ENCODE measurements at places on chromosomes 1 and 21.

DNA sequence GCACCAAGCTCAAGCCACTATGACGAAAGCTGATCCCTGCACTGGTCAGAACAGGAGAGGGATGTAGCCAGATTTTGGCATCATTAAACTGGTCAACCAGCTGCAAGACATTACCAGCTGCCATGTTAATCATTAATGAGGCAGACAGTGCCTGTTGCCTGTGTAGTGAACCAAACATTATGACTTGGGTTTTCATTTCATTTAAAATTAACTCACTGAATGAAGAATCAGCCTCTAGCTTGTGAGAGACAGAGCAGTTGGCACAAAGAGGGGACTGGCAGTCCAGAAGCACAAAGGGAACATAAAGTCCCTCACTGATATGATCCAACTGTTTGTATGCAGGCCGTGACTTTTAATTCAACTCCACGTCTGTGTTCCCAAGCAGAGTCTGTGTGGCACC lies 318.9 kb downstream of the SEC16B start:
- no peak for DNase-seq
- H3K27ac ChIP-seq, result no peak overlapping the region
- H3K4me1 ChIP-seq, result no peaks in the 10 kb centered on the region
- peaks cover 6% of the 10 kb centered on the region for H3K27me3 ChIP-seq
- H3K4me3 ChIP-seq, result no peak overlapping the region

DNA sequence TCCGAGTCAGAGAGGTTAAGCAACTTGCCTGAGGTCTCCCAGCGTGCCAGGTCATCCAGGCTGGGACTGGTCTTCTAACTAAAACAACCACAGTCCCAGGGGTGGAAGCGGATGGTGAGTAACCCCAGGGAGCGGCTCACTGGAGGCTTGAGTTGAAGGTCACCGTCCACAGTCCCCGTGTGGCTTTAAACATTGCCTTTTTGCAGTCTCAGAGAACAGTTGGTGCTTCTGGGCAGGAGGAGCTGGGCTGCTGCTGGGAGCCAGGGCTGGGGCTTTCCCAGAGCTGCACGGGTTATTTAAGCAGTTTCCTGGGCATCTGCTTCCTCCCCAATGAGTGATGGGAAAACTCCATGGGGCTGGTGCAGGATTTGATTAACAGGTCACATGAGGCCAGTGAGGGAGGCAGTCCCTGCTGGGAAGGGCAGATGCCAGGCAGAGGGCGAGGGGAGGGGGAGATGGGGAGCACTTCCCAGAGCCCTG lies 12.3 kb downstream of the ARHGEF10L start:
- peak overlapping the region; percentile 15 for H3K27ac ChIP-seq
- H3K4me1 ChIP-seq, result peaks cover 27% of the 10 kb centered on the region
- H3K36me3 ChIP-seq, result no peaks in the 10 kb centered on the region
- DNase-seq, result peak; percentile 80

GRCh38 chr1:37123276-37124115 lies 89.2 kb upstream of the GRIK3 start:
- no peak for DNase-seq
- no peaks in the 10 kb centered on the region for H3K4me1 ChIP-seq
- H3K27ac ChIP-seq, result no peak overlapping the region
- no peaks in the 10 kb centered on the region for H3K36me3 ChIP-seq
- no peak overlapping the region for H3K4me3 ChIP-seq
- H3K27me3 ChIP-seq, result no peaks in the 10 kb centered on the region

- no peak for DNase-seq
- H3K36me3 ChIP-seq, result no peaks in the 10 kb centered on the region
- H3K4me3 ChIP-seq, result no peak overlapping the region
- no peaks in the 10 kb centered on the region for H3K27me3 ChIP-seq
- H3K4me1 ChIP-seq, result no peaks in the 10 kb centered on the region
Measured at GRCh38 chr21:29730281-29730680, 209.5 kb downstream of the GRIK1 start.

GRCh38 chr1:108858230-108858950 lies 1.5 kb upstream of the AKNAD1 start:
- no peak overlapping the region for H3K4me3 ChIP-seq
- no peak for DNase-seq
- H3K27ac ChIP-seq, result no peak overlapping the region
- no peaks in the 10 kb centered on the region for H3K36me3 ChIP-seq
- H3K4me1 ChIP-seq, result no peaks in the 10 kb centered on the region
- H3K27me3 ChIP-seq, result no peaks in the 10 kb centered on the region

GRCh38 chr1:39996396-39997004 lies 41.6 kb downstream of the MFSD2A start:
- DNase-seq, result no peak
- H3K27me3 ChIP-seq, result no peaks in the 10 kb centered on the region
- peaks cover 1% of the 10 kb centered on the region for H3K4me1 ChIP-seq
- no peaks in the 10 kb centered on the region for H3K36me3 ChIP-seq
- H3K4me3 ChIP-seq, result no peak overlapping the region

- peaks cover 10% of the 10 kb centered on the region for H3K36me3 ChIP-seq
- no peak overlapping the region for H3K27ac ChIP-seq
- H3K4me1 ChIP-seq, result no peaks in the 10 kb centered on the region
- peak; percentile 7 for DNase-seq
Measured at GRCh38 chr1:117857418-117857817, 72.0 kb downstream of the GDAP2 start.

DNA sequence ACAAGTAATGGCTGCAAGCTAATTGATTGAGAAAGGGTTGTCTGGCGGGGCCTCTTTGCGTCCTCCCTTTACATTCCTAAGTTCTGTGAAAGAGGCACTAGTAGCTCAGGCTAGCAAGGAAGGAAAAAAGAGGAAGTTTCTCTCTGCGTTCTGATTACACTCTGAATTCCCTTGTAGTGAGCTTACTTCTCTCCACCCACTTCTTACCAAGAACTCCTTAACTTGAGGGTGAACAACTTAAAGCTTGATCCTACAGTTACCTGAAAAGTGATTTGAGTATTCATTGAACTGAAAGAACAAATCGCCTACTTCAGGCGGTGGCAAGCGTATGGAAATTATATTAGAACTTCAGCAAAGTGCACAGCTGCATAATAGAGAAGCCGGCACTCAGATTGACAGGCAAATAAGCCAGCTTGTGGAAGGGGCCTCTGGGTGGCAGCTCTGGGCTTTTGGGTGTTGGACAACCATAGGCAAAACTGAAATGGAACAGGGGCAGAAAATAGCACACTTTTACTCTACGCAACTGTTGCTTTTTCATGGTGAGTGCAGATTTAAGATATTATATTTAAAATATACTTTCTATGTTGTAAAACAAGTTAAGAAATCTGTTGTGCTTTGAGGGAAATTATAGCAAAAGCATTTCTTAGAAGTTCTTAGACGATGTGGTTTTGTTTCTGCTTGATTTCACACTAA lies 464.5 kb downstream of the USP25 start:
- no peaks in the 10 kb centered on the region for H3K36me3 ChIP-seq
- peaks cover 2% of the 10 kb centered on the region for H3K4me1 ChIP-seq
- peak overlapping the region; percentile 77 for H3K4me3 ChIP-seq
- H3K27ac ChIP-seq, result peak overlapping the region; percentile 96

Data from mesenchymal stem cell (in vitro differentiated cells and primary cell).